ENCODE measurements at places on chromosomes 2 and 18. TPM values are rescaled to one million over a fixed set of nuclear protein-coding genes. Genes with fewer than 3 reads are reported as not detected.

TWIST2 gene
- total RNA-seq = 45.2 TPM

GPN1 gene
- total RNA-seq = 26.2 TPM

ZDBF2 gene
- 16.8 TPM for total RNA-seq

UGT1A4 gene
- total RNA-seq = not detected

CDH2 gene
- 33.7 TPM for total RNA-seq

G6PC2 gene
- total RNA-seq = not detected

NPPC gene
- 0.28 TPM for total RNA-seq

CFAP53 gene
- total RNA-seq = 0.71 TPM

EN1 gene
- total RNA-seq = not detected

SPDYA gene
- total RNA-seq = 0.71 TPM

D2HGDH gene
- 22.2 TPM for total RNA-seq

RGPD4 gene
- total RNA-seq = not detected

STPG4 gene
- 0.37 TPM for total RNA-seq
